Neural crest cell (in vitro differentiated cells): ENCODE measurements at places on chromosomes 4 and X.

- DNase-seq: no peak
Observed at GRCh38 chr4:61493470-61493869, 293.3 kb downstream of the ADGRL3 start.

DNA sequence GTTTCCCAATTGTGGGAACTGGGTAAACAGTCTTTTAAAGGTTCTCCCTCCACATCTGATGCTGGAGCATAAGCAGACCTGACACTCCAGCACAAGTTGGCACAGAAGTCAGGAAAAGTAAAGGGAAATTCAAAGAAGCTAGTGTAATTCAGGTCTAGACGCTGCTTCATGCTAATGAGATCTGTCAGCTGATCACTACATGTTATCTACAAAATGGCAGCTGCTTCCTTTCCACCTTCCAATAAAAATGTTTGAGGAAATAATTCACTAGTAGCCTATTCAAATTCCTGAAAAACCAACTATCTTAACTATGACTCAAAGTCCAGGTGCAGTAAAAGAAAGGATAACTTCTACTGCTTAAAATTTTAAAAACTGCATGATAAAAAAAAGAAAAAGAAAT is 29.3 kb downstream of the DCAF8L2 start:
- DNase-seq: no peak

- no peak for DNase-seq
Observed at GRCh38 chrX:35722128-35722527, 76.0 kb upstream of the MAGEB16 start.

DNA sequence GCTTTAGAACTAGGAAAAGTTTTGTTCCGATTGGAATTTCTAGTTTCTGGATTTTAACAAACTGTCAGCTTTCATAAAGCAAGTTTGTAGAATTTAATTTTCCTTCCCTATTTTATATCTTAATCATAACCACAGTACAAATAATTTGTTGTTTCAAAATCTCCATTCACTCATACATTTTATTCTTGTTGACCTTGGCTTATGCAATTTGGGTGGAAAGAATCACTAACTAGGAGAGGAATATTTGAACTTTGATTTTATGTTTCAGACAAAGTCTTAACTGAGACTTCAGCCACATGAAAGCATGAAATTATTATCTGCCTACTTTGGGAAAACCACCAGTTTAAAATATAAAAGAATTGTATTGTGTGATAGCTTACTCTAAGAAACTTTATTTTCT is 427.9 kb downstream of the SPRY1 start:
- no peak for DNase-seq

GRCh38 chr4:8503801-8504200 is 63.2 kb downstream of the TRMT44 start:
- no peak for DNase-seq

GRCh38 chr4:107693132-107693531 is 26.9 kb downstream of the PAPSS1 start:
- no peak for DNase-seq

- DNase-seq: no peak
Observed at GRCh38 chrX:148610328-148610698, 109.9 kb downstream of the AFF2 start.

DNA sequence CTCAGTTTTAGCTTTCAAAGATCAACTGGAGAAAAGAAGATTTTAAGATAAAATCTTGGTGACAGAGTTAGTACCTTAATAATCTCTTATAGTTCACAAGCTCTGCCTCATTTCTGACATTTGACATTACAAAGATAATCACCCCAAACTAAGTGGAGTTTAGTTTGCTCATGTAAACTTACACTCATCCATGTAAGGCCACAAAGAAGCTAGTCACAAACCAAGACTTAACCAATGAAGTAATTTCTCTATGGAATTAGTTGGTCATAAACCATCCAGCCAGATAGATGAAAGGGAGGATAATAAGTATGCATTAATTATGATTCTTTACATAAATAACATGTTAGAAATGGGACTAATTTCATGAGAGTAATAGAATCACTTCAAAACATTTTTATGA is 159.2 kb downstream of the FAM13A start:
- DNase-seq: no peak

GRCh38 chr4:13940921-13941320 is 313.4 kb upstream of the BOD1L1 start:
- DNase-seq: no peak

GRCh38 chr4:166277401-166277800 is 404.4 kb downstream of the TLL1 start:
- DNase-seq: no peak

DNA sequence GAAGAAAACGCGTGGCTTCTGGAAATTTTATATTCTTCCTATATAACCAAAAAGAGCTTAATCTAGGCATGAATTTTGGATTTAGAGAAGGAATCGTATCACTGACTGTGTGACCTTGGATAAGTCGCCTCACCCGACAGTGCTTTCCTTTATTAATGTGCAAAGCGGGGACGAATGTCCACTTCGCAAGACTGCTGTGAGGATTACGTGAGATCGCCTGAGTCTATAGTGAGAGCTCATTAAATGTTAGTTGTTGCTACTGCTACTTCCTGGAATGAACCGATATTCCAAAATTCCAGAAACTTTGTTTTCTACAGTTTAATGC is 448 bp upstream of the TBC1D8B start:
- no peak for DNase-seq

DNA sequence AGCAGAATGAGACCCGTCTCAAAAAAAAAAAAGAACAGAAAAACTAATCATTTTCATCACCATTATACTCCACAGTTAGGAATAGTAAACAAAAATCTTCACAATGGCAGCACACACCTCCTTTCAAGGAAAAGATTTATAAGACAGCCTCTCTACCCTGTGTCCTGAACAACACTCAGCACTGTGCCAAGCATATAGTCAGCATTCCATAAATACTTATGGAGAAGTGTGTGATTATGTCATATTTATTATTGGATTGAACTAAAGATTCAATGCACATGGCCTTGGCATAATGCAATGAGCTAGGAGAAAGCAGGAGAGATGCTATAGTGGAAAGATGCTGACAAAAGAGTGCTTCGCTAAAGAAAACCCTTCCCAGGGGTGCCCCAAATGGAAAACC is 52.6 kb downstream of the FAM114A1 start:
- no peak for DNase-seq

DNA sequence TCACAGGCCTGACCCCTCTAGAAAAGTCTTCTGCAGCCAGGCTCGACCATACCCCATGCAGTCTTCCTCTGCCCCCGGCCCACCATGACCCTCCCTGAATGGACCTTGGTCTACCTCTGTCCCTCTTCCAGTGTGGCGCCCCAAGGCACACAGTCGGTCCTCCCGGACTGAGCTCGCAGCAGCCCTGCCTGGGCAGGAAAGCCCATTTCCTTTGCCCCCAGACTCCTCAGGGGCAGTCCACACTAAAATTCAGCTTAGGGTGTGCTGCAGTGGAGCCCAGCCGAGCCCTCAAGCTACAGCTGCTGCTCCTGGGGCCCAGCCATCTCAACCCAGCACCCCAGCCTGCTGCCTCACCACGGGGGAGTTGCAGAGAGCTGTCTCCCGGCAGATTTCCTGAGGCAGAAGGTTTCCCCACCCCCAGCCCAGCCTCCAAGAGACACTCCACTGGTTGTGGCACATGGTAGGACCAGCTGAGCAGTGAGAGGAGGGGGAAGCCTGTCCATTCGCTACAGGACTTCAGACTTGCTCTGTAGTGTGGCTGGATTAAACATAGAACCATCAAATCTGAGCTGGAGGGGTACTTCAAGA is 37.5 kb upstream of the IQSEC2 start:
- DNase-seq: no peak

DNA sequence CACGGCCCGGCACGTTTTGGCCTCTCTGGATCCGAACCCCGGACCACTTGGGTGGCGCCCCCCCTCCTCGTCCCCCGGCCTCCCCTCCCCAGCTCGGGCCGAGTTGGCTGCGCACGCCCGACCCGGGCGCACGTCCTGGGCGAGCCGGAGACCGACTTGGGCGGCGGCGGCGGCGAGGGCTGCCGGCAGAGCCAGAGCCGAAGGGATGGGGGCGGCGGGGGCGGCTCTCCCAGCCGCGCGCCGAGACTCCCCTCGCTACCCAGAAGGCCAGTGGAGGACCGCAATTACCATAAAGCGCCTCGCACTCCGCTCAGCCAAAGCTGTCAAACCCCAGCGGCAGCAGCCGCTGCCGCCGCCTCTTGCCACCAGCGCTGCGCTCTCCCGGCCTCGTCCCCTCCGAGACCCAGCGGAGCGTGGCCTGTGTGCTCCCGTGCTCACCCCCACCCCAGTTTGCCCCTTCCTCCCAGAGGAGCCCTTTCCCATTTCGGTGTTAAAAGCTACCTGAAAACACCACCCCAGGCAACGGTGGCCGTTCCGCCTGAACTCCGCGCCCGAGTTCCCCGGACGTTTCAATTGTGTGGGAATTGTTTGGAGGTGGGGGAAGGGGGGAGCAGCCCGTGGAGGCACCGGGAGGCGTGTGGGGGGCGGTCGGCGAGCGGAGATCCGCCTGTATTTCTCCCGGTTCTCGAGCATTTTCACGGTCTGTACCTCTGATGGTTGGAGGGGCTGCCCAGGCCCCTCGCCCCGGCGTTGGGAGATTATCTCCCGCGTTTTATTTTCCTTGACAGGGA is 701 bp upstream of the BCOR start:
- no peak for DNase-seq

GRCh38 chr4:151865312-151865711 is 104.5 kb upstream of the GATB start:
- DNase-seq: no peak

DNA sequence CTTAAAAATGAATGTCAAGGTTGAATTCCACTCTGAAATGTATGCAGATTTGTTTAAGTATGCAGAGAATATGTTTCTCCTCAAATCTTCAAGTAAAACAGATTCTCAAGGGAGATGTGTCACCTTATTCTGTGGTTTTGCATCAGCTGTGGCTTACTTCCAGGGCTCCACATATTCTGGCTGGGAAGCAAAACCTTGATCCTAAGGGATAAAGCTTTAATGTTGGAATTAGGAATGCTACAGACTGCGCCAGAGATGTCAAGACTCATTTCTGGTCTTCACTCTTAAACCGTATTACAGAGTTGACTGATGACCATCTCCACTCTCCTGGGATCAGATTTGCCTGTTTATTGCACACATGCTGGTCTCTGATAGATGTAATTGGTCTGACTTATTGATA is 143.9 kb upstream of the DIPK2B start:
- no peak for DNase-seq

DNA sequence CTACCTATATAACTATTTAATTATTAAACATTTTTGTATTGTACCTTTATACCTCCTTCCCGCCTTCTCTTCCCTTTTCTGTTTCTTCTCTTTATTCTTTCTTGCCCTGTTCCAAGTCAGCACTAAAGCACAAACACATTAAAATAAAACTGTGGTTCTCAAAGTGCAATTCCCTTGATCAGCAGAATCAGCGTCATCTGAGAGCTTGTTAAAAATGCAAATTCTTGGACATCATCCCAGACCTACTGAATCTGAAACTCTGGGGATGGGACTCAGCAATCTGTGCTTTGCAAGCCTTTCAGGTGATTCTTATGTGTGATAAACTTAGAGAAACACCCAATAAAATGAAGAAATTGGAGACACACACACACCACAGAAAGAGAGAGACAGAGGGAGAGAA is 178.4 kb upstream of the BMP3 start:
- no peak for DNase-seq

DNA sequence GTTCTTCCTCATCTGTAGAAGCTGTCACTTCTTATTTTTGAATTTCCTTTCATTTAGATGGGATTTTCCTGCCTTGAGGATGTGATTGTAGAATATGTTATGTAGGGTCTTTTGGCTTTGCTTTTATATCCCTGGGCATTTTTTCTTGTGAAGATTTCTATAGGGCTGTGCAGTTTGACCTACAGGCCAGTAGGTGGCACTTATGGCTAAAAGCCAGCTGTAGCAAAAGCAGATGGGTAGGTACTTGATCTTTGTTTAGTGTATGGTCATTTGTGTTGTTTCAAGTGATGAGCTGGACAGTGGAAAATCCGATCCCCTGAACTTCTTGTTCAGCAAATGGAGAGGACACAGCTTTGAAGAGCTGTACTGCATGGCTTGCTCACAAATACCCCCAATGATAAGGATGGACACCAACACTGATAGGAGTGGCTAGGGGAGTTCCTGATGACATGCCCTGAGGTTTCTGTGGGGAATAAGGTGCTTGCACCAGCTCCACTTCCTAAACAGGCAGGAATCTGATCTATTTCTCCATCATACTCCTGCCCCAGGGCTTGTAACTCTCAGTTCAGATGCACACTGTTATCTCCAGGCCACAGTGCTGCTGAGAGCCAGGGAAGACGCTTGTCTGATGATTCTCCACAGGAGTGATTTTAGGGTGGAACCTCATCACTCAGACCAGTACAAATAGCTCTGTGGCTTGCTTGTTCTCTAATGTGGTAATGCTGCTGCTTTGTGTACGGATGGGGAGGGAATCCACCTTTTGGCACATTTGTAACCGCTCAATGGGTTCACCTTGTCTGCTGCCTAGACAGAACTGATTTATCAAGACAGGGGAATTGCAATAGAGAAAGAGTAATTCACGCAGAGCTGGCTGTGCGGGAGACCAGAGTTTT is 417.1 kb upstream of the MAGEB16 start:
- DNase-seq: no peak

DNA sequence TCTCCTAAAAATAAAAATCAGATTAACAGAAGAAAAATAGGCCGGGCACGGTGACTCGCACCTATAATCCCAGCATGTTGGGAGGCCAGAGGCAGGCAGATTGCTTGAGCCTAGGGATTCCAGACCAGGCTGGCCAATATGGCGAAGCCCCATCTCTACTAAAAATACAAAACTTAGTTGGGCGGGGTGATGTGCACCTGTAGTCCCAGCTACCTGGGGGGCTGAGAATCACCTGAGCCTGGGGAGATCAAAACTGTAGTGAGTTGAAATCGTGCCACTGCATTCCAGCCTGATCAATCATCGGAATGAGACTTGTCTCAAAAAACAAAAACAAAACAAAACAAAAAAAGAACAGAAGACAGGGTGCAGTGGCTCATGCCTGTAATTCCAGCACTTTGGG is 32.8 kb upstream of the NOCT start:
- no peak for DNase-seq

- DNase-seq: no peak
Observed at GRCh38 chr4:95220205-95221175, 328.3 kb downstream of the UNC5C start.

DNA sequence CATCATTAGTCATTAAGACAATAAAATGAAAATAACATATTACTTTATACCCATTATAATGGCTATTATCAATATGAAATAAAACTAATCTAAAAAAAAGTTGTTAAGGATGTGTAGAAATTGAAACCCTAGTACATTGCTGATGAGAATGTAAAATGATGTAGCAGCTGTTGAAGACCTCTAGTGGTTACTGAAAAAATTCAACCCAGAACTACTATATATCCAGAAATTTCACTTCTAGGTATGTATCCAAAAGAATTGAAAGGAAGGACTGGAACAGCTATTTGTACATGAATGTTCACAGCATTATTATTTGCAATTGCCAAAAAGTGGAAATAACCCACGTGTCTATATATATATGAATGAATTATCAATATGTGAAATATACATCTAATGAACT is 180.3 kb upstream of the KLHL4 start:
- DNase-seq: no peak
